ENCODE measurements at places on chromosomes 12 and 14.

- no peak for DNase-seq
Measured at GRCh38 chr12:71503579-71504391, 64.2 kb downstream of the LGR5 start.

- no peak for DNase-seq
Measured at GRCh38 chr12:114404926-114405518, 922 bp downstream of the TBX5 start.

- no peak for DNase-seq
Measured at GRCh38 chr12:124836759-124837158, 26.9 kb downstream of the SCARB1 start.

GRCh38 chr14:69693145-69693544 lies 73.8 kb upstream of the SRSF5 start:
- DNase-seq: no peak

DNA sequence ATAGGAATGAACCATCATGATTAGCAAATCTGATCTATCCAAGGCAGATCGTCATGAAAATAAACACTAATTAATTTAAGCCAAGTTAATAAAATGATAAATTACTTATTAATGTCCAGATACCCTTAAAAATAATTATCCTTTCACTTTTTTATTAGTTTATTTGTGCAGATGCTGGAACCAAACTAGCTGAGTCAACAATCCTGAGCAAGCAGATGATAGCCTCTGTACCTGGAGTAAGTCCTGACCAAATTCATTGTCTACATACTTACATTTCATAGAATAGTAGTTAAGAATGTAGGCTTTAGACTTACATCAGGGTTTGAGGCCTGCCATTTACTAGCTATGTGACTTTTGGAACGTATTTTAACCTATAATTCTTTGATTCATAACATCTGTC lies 105.8 kb downstream of the PRIMA1 start:
- DNase-seq: no peak

GRCh38 chr14:64008016-64008415 lies 155.2 kb downstream of the SYNE2 start:
- no peak for DNase-seq

GRCh38 chr12:4807813-4808212 lies 87.6 kb downstream of the GALNT8 start:
- DNase-seq: no peak

DNA sequence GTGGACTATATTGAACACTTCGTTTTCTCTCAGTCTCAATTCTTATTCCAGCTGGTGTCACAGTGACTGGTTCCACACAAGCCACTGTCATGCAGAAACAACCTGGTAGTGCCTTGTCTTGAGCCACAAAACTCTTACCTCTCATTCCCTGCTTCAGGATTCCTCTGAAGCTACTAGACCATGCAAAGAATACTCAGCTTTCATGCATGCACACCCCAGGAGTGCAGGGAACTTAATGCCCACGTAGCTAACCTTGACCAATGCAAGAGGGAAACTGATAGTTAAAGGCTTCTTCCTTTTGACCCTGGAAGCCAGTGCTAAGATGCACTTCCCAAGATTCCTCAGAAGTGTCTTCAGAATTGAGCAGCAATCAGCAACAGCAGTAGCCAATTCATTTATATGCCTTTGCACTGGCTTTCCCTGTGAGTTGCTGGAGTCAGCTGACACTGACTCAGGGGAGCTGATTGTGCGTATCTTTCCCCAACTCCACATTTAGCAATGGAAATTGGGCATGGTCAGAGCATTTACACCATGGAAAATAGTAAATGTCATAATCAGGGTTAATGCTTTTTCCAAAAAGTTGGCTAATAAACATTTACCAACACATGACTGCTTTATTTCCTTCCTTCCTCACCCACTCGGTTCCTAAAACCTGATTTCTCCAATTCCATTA lies 113.6 kb upstream of the SLC35F4 start:
- DNase-seq: no peak

GRCh38 chr12:124233041-124233796 lies 61.7 kb upstream of the RFLNA start:
- no peak for DNase-seq

GRCh38 chr12:615620-616019 lies 47.6 kb downstream of the NINJ2 start:
- no peak for DNase-seq

DNA sequence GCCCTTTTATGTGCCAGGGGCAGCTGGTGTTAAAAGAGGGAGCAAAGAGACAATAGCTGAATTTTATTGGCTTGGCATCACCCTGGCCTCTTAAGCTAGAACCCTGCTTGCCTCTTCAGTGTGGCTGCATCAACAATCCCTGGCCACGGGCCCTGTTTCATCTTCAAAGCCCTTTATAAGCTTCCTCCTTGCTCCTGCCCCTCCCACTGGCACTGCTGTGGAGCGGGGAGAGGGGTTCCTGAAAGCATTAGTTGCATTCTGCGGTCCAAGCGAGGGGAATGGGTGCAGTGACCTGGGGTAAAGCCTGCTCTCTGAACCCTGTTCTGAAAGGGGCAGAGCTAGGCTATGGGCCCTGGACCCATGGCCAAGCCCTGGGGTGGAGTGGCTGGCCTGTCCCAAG lies 220 bp upstream of the KRT83 start:
- no peak for DNase-seq

GRCh38 chr14:59829469-59830337 lies 40.9 kb downstream of the RTN1 start:
- no peak for DNase-seq

- DNase-seq: no peak
Measured at GRCh38 chr14:97846156-97846555, 1049.0 kb downstream of the VRK1 start.

GRCh38 chr12:122830517-122831214 lies 4.6 kb upstream of the HIP1R start:
- DNase-seq: no peak

- no peak for DNase-seq
Measured at GRCh38 chr12:47269916-47270315, 190.2 kb upstream of the AMIGO2 start.

DNA sequence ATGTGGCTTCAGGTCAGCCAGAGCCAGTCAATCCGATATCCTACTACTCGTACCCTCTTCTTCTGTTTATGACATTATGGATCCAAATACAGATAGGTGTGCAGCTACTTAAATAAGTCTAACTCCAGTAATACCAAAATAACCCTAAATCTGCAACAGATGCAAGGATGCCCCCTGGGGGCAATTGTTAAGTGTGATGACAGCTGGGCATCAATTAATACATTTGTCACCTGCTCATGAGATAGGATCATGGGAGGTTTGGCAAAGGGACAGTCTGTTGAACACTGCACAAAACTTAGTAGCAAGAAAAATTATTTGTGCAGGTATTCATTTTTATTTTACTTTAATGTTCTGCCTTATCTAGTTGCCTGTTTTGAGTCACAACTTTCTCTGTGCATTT lies 83.2 kb downstream of the SLC38A6 start:
- no peak for DNase-seq

DNA sequence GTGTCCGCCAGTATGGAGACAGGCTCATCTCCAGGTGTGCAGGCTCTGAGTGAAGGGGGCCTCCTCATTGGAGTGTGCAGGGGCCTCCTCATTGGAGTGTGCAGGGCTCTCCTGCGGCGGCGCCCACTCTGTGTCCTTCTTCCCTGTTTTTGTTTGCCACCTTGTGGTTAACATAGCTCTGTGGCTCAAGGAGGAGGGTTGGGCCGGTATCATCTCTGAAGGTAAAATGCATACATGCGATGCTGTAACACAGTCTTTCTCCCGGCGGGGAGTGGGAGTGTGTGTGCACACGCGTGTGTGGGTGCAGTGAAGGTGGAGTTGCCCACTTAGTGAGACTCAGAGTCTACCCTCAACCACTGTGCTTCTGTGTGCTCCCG lies 429.4 kb downstream of the ZFP36L1 start:
- no peak for DNase-seq

DNA sequence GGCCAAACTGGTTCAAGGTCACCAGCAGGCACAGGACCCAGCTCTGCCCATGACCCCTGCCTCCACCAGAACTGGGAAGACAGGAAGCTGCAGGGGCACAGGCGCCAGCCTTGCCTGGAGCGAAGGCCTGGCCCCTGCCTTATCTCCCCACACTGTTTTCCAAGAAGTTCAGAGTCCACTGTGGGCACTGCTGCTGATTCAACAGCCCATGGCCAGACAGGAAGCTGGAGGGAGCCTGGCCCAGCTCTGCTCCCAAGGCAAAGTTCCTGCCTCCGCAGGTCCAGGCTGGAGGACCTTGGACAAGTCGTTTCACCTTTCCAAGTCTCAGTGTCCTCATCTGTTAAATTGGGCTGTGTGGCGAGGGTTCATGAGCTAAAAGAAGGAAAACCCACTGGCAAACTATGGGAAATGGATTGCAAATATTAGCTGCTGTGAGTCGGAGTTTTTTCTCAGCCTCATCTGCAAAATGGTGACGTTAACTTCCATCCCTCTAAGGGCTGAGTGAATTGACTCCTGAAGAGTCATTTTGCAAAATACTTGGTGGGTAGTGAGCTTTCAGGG lies 1.2 kb downstream of the PHETA1 start:
- DNase-seq: no peak
